ENCODE measurements at places on chromosomes 5 and 9. TPM values are rescaled to one million over a fixed set of nuclear protein-coding genes. Genes with fewer than 3 reads are reported as not detected.

DNA sequence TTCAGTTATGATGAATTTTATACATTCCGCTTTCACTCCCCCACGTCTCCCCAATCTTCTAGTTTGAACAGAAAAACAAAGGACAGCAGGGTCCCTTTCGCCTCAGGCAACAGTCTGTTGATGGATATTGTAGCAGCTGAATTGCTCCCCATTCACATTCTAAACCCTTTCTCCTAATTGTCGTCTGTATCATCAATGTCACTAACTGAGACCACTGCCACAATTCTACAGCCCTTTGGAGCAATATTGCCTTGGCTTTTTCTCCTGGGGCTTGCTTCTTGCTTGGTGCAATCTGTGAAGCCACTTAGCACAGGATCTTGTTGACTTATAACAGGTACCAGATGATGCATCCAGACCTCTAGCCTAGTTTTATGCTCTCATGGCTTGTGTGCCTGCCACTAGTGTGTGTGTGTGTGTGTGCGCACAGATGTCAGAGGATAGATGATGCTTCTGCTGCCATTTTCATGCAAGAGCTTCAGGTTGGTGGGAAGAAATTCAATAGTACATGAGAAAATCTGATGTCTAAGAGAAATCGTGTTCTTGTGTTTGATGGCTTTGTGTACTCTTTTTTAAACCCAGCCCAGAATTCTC is 195.2 kb upstream of the ISL1 start:
- H3K27me3 ChIP-seq: no peaks in the 10 kb centered on the region
- no peak for DNase-seq
- H3K4me1 ChIP-seq: no peaks in the 10 kb centered on the region
- no peaks in the 10 kb centered on the region for H3K36me3 ChIP-seq
- H3K4me3 ChIP-seq: no peak overlapping the region

- H3K36me3 ChIP-seq: no peaks in the 10 kb centered on the region
- no peaks in the 10 kb centered on the region for H3K27me3 ChIP-seq
- DNase-seq: no peak
- H3K27ac ChIP-seq: no peak overlapping the region
- no peak overlapping the region for H3K4me3 ChIP-seq
Measured at GRCh38 chr5:116291271-116291670, 206.4 kb downstream of the COMMD10 start.

GRCh38 chr9:134651226-134651905 is 9.8 kb downstream of the COL5A1 start:
- no peak for DNase-seq
- H3K4me1 ChIP-seq: peaks cover 55% of the 10 kb centered on the region
- H3K4me3 ChIP-seq: no peak overlapping the region
- peak overlapping the region; percentile 10 for H3K27ac ChIP-seq
- no peaks in the 10 kb centered on the region for H3K27me3 ChIP-seq

DNA sequence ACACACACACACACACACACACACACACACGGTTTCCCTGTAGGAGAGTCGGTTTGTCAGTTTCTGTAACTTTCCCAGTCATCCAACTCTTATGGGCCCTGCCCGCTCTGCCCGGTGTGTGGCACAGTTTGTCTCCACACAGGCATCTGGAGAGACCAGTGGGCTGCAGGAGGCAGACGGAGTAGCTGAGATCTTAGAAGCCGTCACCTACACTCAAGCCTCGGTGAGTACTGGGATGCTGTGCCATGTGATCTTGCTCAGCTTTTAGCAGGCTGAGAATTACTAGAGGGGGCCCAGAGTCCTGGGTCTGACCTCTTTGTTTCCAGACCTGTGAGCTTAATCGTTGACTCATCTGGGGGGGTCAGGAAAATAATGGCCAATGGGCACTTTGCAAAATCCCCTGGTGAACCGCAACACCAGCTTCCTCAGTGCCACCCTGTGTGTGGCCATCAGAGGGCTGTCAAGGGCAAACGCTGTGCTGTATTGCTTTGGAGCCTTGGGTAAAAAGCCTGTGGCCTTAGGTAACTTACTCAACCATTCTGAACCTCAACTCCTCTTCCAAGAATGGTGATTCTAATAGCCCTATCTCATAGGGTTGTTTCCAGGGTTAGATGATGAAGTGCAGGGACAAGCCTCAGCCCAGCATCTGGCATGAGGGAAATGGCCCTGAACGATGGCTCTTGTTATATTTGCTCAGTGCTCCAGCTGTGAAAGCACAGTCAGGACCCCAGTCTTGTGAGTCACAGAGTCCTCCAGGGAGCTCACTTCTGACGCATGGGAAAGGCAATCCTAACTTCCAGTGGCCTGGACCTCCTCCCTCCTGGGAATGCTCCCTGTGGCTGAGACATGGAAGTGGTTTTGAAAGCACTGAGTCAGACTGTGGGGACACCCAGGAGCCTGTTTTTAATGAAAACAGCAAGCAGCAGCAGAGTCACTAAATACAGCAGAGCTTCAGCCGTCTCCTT is 45.6 kb downstream of the COL15A1 start:
- peak overlapping the region; percentile 64 for H3K27ac ChIP-seq
- no peaks in the 10 kb centered on the region for H3K27me3 ChIP-seq
- no peaks in the 10 kb centered on the region for H3K4me1 ChIP-seq
- H3K36me3 ChIP-seq: no peaks in the 10 kb centered on the region
- no peak overlapping the region for H3K4me3 ChIP-seq

DNA sequence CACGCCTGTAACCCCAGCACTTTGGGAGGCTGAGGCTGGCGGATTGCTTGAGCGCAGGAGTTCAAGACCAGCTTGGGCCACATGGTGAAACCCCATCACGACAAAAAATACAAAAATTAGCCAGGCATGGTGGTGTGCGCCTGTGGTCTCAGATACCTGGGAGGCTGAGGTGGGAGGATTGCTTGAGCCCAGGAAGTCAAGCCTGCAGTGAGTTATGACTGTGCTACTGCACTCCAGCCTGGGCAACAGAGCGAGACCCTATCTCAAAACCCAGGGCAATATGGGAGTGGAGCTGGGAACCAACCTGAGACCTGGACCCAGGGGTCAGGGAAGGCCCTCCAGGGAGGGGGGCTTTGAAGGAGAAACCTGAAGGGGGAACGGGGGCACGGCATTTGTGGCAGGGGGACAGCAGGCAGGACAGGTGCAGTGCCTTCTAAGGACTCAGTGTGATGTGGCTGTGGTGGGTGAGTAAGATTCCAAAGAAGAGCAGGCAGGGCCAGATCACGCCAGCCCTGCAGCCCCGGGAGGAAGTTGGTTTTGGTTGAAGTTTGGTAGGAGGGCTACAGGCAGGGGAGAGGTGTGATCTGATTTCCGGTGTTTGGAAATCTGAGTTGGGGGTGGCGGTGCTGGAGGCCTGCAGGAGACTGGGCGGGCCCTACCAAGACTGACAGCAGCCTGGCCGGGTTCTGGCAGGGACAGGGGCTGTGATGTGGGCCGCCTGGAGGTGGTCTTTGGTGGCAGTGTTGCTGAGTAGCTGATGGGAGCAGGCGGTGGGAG is 46.2 kb downstream of the NTNG2 start:
- no peaks in the 10 kb centered on the region for H3K27me3 ChIP-seq
- H3K36me3 ChIP-seq: no peaks in the 10 kb centered on the region

DNA sequence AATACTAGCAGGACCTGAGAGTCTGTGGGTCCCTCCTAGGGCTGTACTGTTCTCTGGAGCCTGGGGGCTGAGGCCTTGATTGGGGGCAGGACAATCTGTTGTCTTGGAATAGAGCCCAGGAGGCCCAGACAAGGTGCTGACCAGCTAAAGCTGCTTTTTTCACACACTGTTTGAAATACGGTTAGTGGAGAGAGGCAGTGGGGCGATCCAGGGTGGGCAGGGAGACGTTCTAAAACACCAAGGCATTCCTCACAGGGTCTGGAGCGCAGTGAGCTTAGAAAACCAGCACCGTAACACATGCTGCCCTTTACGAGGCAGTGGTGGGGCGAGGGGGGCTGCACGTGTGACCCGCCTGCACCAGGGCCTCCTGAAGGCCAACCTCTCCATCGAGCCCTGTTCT is 55.1 kb downstream of the EHMT1 start:
- H3K27me3 ChIP-seq: no peaks in the 10 kb centered on the region
- H3K4me1 ChIP-seq: no peaks in the 10 kb centered on the region
- no peak for DNase-seq
- H3K36me3 ChIP-seq: no peaks in the 10 kb centered on the region

- DNase-seq: no peak
- no peaks in the 10 kb centered on the region for H3K4me1 ChIP-seq
- H3K27me3 ChIP-seq: no peaks in the 10 kb centered on the region
- H3K4me3 ChIP-seq: no peak overlapping the region
Measured at GRCh38 chr5:180839935-180840334, 21.1 kb downstream of the ZFP62 start.

DNA sequence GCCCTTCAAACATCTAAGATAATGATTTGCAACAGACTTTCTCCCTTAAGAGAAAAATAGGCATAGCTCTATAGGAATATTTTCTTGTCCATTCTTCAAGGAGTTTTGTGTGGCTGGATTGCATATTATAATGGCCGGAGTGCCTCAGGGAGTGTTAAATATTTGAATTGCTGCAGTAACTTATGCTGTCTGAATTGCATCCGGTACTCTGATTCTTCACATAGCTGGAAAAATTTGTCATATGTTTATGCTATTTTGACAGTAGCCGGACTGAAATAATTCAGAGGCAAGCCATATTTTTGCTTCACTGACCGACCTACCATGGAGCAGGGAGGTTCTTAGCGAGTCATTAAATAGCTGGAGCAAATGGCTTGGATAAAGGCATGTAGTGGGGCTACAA is 621.0 kb downstream of the ACTL7B start:
- H3K27ac ChIP-seq: no peak overlapping the region
- no peak for DNase-seq
- no peaks in the 10 kb centered on the region for H3K36me3 ChIP-seq
- no peaks in the 10 kb centered on the region for H3K4me1 ChIP-seq
- H3K4me3 ChIP-seq: no peak overlapping the region

KIF24 gene
- 0.52 TPM for total RNA-seq

WWC1 gene
- total RNA-seq: 2.7 TPM

Data from right atrium auricular region (tissue), 2 donors.